Activated CD4-positive, alpha-beta T cell treated with anti-CD3 and anti-CD28 coated beads, Interleukin-2, amount 50 U/mL, for 4 hours (primary cell): ENCODE measurements at places on chromosomes 3 and 15.

GRCh38 chr3:16242177-16242576 is 22.6 kb downstream of the DPH3 start:
- no peak for DNase-seq

DNA sequence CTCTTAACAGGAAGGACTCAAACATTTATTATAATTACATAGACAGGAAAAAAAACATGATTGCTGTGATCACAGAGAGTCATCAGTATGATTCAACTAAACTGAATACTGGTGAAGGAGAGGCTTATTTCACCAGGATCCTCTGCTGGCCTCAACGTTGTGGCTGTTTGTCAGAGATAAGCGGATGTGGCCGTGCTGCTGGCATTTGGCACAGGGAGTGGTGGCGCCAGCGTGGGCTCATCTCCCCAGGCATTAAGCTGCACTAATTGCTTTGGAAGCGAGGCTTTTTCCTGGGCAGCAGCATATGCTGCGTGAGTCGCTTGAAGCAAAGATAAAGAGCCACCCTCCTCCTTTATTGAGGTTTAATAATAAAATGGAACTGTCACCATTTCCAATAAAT is 306.7 kb downstream of the LRTM1 start:
- no peak for DNase-seq

GRCh38 chr3:64865839-64866570 is 178.2 kb upstream of the ADAMTS9 start:
- DNase-seq, result no peak

GRCh38 chr3:33949074-33949473 is 150.6 kb downstream of the PDCD6IP start:
- no peak for DNase-seq

- no peak for DNase-seq
Measured at GRCh38 chr15:60172143-60172542, 168.0 kb downstream of the FOXB1 start.

- no peak for DNase-seq
Measured at GRCh38 chr3:186193534-186194450, 84.9 kb upstream of the ETV5 start.

GRCh38 chr15:56244811-56245576 is 1.3 kb upstream of the RFX7 start:
- peak; percentile 19 for DNase-seq
